ENCODE measurements at places on chromosomes 1 and 21.

DNA sequence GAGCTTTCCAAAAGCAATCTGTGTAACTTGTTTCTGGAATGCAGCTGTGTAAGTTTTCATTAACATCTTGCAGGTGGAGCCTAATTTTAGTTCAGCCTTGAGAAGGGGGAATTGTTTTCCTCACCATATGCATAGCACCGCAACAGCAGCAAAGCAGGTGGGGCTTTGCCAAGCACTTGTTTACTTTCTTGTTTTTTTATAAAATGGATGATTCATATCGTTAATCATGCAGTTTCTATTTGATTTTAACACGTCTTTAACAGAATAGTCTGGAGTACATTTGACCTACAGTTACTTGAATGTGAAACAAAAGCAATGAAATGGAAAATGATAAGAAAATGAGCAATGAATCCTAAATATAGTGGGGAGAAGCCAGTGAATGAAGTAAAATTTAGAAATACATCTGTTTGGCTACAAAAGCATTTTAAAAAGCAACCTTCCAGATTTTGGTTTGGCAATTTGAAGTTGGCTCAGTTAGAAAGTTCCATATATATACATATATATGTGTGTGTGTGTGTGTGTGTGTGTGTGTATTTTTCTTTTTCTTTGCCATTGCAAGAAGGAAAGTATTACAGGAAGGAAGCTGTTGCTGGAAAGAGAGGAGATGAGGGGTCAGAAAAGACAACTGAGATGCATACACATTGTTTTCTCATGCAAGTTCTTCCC, 119.0 kb upstream of the ADGRL2 start:
- no peak for DNase-seq

DNA sequence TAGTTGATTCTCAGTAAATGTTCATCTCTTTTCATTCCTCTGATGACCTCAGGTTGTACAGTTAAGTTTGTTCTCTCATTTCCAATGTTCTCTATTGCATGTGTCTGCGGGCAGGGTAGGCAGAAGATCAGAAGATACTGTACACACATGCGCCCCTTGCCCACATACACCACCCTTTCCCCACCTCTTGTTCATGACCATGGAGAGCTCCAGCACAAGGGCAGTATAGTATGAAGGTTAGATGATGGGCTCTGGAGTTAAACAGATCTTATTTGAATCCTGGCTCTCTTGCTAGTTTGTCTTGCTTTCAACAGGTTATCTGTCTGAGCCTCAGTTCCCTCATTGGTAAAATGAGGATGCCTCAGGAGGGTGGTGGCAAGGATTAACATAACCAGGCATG, 17.8 kb upstream of the PLD5 start:
- no peak for DNase-seq

- no peak for DNase-seq
Observed at GRCh38 chr1:226779561-226779960, 40.5 kb upstream of the ITPKB start.

DNA sequence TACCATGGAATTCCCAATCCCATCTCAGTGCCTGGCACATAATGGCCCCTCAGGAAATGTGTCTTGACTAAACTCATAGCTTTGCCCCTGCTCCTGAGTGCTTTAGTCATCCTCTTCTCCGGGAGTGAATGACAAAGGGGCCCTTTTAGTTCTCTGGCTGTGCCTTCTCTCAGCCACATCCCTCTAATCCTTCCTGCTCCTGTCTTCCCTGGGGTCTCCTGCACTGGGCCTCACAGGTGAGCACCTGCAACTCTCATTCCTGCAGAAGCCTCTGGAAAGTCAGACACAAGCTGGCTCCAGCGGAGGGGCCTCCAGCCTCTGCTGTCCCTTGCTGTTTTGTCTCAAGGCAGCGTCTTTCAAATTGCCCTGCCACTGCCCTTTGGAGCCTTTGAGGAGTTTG, 14.0 kb upstream of the ETV3L start:
- DNase-seq, result no peak

GRCh38 chr21:40766381-40766780, 80.6 kb downstream of the DSCAM start:
- no peak for DNase-seq

GRCh38 chr1:181910905-181911304, 150.6 kb downstream of the ZNF648 start:
- DNase-seq, result no peak

- DNase-seq, result peak; percentile 26
Observed at GRCh38 chr1:29122682-29123052, 1.0 kb downstream of the TMEM200B start.

DNA sequence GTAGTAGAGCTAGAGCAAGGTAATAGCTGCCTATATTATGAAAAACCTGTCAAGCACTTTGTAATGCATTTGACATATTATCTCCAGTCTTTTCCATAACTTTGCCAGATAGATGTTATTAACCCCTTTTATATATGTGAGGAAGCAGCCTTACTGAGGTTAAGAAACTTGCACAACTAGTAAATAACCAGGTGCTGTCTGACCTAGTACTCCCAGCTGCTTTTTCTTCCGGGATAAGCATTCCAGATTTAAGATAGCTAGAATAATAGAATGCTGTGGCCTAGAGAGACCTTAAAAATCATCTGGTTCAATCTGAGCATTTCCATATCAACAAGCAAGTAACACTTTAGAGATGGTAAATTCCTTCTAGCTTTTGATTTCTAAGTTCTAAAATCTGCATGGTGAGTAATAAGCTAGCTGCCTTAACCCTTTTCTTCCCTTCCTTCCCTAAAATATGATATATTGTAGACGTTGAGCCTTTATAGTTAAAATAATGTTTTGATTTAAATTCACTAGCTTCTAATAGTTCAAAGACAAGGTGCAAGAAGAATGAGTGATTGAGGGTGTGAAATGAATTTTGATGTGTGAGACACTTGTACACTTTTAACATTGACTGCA, 1.8 kb downstream of the SH3GLB1 start:
- no peak for DNase-seq

DNA sequence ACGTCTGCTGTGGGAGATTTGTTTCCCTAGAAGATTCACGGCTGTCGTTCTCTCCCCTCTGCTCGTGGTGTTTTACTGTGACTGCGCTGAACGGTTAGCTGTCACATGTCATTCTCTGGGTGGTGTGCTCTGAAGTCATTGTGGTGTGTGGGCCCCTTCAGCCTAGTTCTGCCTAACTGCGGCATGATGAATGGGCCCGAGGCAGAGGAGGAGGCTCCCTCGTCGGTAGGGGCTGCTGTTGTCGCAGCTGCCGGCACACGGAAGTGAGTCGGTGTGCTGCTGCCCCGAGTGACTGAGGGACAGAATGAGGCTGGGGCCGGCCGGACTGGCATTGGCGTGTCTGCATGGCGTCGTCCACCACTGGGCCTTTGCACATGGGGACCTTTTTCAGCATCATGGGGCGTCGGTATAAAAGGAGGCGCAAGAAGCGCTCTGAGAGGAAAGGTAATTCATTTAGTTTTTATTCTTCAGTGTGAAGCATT, 77.9 kb downstream of the ADARB1 start:
- no peak for DNase-seq

DNA sequence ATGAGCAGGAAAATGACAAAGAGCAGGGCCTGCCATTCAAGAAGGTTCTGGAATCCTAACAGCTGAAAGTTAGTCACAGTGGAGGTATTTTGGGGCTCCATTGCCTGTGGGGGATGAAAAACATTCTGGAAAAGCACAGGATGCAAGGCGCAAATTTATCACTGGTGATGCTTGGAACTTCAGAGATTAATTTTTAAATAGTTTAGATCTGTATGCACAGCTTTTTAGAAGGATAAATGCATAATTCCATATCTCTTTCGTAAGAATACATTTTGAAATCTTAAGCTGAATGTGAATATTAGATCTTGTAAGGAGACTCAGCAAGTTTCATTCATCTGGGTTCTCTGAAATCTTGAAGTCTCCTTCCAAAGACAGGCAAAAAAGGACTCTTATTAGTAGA, at the start of gene OR11L1:
Gene OR11L1, minus strand, starts transcription at position 101 of the 400 bp plus-strand sequence. Its CDS starts 0 bp downstream, at position 101.
- DNase-seq, result no peak

DNA sequence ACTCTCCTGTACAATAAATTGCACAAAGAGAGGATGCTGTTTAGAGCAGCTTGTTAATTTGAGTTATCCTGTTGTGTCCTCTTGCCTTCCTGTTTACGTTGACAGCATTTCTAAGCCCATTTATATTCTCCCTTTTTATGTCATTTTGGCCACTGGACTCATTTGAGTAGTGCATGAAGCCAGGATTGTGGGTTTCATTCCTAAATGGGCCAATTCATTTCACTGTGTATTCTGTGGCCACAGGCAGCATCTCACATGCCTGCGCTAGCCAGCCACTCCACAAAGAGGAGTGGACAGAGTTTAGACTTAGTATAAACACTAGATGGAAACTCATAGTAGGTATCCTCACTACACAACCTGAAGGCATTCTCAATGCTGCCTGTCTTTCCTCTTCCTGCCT, 73.4 kb downstream of the DTL start:
- no peak for DNase-seq

DNA sequence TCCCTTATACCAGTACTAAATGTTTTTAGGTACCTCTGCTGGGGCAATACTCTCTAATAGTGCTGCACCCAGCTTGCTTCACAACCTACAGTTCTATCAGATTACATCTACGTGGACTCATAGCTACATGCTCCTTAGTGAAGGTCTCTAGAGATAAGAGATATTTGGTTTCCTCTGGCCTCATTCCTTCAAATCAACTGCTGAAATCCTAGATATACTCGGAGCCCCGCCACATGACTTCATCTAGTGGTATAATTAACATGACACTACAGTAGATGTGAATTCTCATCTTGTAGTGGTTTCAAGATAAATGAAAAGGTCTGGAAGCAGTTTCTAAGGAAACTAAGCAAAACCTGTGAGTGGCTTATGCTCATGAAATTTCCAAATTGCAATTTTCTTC, 115.4 kb downstream of the SMYD2 start:
- no peak for DNase-seq

GRCh38 chr1:217562229-217562878, 68.5 kb downstream of the GPATCH2 start:
- no peak for DNase-seq

DNA sequence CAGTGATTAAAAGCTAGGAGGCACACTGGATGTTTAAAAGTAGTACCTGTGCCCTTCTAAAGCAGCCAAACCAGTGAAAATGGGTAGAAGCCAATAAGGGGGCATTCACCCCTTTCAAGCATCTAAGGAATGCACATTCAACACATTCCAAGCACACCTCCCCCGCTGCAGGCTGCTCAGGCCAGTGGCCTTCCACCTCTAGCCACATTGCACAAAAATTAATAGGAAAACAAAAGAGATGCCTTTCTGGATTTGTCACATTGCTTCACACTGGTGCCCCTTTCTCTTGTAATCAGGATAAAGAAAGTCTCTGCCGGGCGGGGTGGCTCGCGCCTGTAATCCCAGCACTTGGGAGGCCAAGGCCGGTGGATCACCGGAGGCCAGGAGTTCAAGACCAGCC, 834.0 kb downstream of the USP25 start:
- no peak for DNase-seq

GRCh38 chr21:42845296-42845965, 33.9 kb downstream of the WDR4 start:
- DNase-seq, result no peak

DNA sequence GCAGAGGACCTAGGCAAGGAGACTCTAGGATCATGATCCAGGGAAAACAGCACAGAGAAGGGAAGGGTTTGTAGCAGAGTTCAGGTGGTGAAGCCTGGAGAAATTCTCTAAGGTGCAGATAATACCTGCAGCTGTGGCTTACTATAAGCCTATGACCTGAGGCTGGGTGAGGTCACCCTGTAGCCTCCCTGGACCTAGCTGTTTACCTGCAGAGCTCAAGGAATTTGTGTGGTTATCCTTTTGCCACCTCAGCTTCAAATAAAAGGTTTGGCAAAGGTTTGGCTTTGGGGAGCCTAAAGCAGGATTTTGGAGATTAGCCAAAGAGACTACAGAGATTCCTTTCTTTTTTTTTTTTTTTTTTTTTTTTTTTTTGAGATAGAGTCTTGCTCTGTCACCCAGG, 79.5 kb upstream of the ZNF648 start:
- DNase-seq, result no peak

- no peak for DNase-seq
Observed at GRCh38 chr1:1832820-1833219, 54.5 kb upstream of the NADK start.

Data from progenitor cell of endocrine pancreas (in vitro differentiated cells).